ENCODE measurements at places on chromosomes 13 and 19.

DNA sequence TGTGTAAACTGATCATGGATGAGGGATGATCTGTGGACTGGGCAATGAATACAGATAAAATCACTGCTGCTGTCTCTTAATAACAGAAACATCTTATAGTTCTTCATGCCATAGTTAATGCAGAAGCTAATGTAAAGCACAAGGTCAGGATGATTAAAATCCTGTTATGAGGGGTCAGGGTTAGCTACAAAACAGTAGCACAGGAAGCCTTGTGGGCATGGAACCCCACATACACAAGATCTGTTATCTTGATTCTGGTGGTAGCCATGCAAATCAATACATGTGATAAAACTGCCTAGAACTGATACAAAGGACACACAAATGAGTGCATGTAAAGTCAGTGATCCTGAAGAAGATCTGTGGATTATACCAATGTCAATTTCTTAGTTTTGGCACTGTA is 96.4 kb downstream of the KLF12 start:
- no peak overlapping the region for H3K4me3 ChIP-seq
- no peak for DNase-seq
- peaks cover 14% of the 10 kb centered on the region for H3K4me1 ChIP-seq
- H3K27ac ChIP-seq: no peak overlapping the region
- no peaks in the 10 kb centered on the region for H3K36me3 ChIP-seq

DNA sequence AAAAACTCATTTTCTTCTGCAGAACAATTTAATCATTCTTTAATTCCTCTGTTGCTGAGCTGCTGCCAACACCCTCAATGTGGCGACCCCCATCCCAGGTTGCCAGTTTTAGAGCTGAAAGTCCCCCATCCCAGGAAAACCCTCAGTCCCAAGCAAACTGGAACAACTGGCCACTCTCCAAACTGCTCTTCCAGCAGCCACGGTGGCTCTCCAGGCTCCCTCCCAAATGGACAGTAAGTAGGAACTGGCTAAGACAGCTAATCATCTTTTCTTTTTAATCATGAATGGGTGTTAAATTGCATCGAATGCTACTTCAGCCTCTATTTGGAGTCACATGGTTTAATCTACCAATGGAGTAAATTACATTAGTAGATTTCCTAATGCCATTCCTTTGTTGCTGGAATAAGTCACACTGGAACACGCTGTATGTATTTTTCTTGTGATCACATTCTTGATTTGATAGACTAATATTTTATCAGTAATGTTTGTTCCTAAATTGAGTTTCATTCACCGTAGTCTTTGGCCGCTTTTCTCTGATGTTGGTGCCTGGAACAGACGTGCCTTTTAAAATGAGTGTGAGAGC is 33.7 kb upstream of the VSTM2B start:
- no peaks in the 10 kb centered on the region for H3K36me3 ChIP-seq
- H3K27ac ChIP-seq: peak overlapping the region; percentile 13
- no peak for DNase-seq
- H3K27me3 ChIP-seq: peaks cover 7% of the 10 kb centered on the region
- peak overlapping the region; percentile 73 for H3K4me3 ChIP-seq

- peaks cover 62% of the 10 kb centered on the region for H3K36me3 ChIP-seq
- DNase-seq: no peak
- no peaks in the 10 kb centered on the region for H3K4me1 ChIP-seq
Observed at GRCh38 chr19:39372047-39372802, 18.7 kb downstream of the PAF1 start.

GRCh38 chr13:79794931-79795330 is 314.0 kb downstream of the NDFIP2 start:
- H3K27me3 ChIP-seq: no peaks in the 10 kb centered on the region
- peak overlapping the region; percentile 45 for H3K4me3 ChIP-seq
- peaks cover 60% of the 10 kb centered on the region for H3K4me1 ChIP-seq
- DNase-seq: no peak
- H3K36me3 ChIP-seq: peaks cover 12% of the 10 kb centered on the region

DNA sequence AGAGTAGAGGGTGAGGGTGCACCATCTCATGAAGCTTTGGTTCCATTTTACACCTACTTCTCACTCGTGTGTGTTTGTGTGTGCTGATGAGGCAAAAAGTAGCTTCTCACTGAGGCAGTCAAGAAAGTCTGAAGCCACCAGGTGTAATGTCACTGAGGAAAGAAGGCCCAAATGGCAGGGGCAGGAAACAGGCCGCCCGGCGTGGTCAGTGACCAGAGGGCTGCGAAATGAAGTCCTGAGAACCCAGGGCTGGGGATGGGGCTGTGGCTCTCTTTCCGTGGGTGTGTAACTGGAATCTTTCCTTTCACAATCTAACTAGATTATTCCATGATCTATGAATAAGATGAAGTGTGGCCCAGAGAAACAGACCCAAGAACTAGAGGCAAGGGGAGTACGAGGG is 25.5 kb upstream of the TFDP1 start:
- no peak for DNase-seq
- H3K4me1 ChIP-seq: peaks cover 51% of the 10 kb centered on the region
- no peaks in the 10 kb centered on the region for H3K27me3 ChIP-seq
- no peak overlapping the region for H3K4me3 ChIP-seq
- H3K36me3 ChIP-seq: no peaks in the 10 kb centered on the region

GRCh38 chr19:49906879-49907564 is 10.3 kb upstream of the IL4I1 start:
- H3K36me3 ChIP-seq: peaks cover 49% of the 10 kb centered on the region
- H3K27me3 ChIP-seq: no peaks in the 10 kb centered on the region
- no peak overlapping the region for H3K4me3 ChIP-seq
- H3K4me1 ChIP-seq: peaks cover 10% of the 10 kb centered on the region
- DNase-seq: no peak

- peak overlapping the region; percentile 71 for H3K4me3 ChIP-seq
- H3K27me3 ChIP-seq: peaks cover 4% of the 10 kb centered on the region
- H3K4me1 ChIP-seq: peaks cover 43% of the 10 kb centered on the region
- no peak overlapping the region for H3K27ac ChIP-seq
- peaks cover 10% of the 10 kb centered on the region for H3K36me3 ChIP-seq
Observed at GRCh38 chr19:18433735-18434398, 4.1 kb downstream of the ISYNA1 start.

GRCh38 chr13:24610956-24611355 is 69.3 kb upstream of the ATP12A start:
- no peak overlapping the region for H3K4me3 ChIP-seq
- H3K27ac ChIP-seq: no peak overlapping the region
- no peaks in the 10 kb centered on the region for H3K36me3 ChIP-seq
- DNase-seq: no peak
- H3K27me3 ChIP-seq: peaks cover 8% of the 10 kb centered on the region

DNA sequence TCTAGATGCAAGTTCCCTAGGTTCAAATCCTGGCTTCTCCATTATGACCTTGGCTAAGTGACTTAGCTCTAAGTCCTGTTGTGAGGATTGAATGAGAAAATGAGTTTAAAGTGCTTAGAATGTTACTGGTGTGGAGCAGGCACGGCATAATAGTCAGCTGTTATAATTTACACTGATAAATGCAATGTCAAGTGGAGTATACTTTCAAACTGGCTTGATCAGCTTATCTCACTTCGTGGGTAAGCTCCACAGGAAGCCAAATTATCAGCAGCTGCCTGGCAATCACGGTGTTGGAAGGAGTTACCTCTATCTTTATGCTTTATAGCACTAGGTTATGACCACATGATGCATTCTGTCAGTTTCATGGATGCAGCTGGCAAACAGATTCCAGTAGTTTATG is 272.8 kb downstream of the OLFM4 start:
- no peak overlapping the region for H3K4me3 ChIP-seq
- H3K36me3 ChIP-seq: no peaks in the 10 kb centered on the region
- no peak overlapping the region for H3K27ac ChIP-seq
- H3K27me3 ChIP-seq: peaks cover 3% of the 10 kb centered on the region
- no peaks in the 10 kb centered on the region for H3K4me1 ChIP-seq

- peaks cover 4% of the 10 kb centered on the region for H3K36me3 ChIP-seq
- H3K4me3 ChIP-seq: peak overlapping the region; percentile 82
Observed at GRCh38 chr13:23889615-23890607, 711 bp upstream of the MIPEP start.

DNA sequence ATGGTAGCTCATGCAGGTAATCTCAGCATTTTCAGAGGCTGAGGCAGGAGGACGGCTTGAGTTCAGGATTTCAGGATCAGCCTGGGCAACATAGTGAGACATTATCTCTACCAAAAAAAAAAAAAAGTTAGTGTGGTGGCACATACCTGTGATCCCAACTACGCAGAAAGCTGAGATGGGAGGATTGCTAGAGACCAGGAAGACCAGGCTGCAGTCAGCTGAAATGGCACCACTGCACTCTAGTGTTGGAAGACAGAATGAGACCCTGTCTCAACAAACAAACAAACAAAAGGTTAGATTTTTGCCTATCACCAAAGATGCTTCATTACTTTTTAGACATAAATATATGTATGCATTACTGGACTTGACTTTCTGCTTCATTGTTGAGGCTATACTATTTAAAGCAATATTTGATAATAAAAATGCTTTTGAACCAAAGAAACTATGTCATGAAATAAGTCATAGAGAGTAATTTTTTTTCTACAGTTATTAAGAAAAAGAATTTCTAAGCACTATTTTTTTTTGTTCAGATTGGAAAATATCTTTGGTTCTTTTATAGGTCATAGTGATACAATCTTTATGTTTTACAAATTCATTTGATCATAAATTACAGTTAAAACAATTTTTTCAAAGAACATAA is 1180.1 kb upstream of the ATXN8OS start:
- H3K4me1 ChIP-seq: no peaks in the 10 kb centered on the region
- H3K36me3 ChIP-seq: no peaks in the 10 kb centered on the region
- H3K27ac ChIP-seq: no peak overlapping the region
- H3K27me3 ChIP-seq: peaks cover 3% of the 10 kb centered on the region
- H3K4me3 ChIP-seq: no peak overlapping the region

Measured in nephron progenitor cell (in vitro differentiated cells).